ENCODE measurements at places on chromosomes 11 and 22.

DNA sequence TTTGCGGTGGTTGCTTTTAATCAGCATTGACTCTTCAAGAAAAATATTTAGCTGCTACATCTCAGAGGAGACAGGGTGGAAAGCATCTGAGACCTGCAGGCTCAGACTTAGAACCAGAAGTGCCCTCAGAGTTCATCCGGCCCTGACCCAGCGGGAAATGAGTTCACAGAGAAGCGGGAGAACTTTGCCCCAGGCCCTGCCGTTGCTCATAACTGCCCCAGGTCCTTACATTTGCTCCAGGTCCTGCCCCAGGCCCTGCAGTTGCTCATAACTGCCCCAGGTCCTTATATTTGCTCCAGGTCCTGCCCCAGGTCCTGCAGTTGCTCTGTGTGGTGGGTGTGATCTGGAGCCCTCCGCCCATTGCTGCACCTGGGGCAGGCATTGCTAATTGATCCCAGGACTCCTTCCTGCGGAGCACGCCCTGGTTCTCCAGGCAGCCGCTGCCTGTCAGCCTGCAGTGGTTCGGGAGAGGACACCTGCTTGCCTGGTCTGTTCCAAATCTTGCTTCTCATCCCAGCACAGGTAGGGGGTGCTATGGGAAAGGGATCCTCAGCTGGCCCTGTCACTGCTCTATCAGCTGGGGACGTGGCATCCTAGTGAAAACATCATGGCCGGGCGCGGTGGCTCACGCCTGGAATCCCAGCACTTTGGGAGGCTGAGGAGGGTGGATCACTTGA is 58.1 kb upstream of the PPP6R3 start:
- no peak overlapping the region for H3K4me3 ChIP-seq
- H3K4me1 ChIP-seq, result no peaks in the 10 kb centered on the region
- no peak overlapping the region for H3K27ac ChIP-seq

- no peaks in the 10 kb centered on the region for H3K27me3 ChIP-seq
- H3K27ac ChIP-seq, result no peak overlapping the region
- DNase-seq, result no peak
- no peak overlapping the region for H3K4me3 ChIP-seq
- H3K36me3 ChIP-seq, result no peaks in the 10 kb centered on the region
- H3K4me1 ChIP-seq, result no peaks in the 10 kb centered on the region
Observed at GRCh38 chr11:102792604-102793003, 5.4 kb downstream of the MMP1 start.

- no peak for DNase-seq
- H3K36me3 ChIP-seq, result no peaks in the 10 kb centered on the region
- no peaks in the 10 kb centered on the region for H3K4me1 ChIP-seq
- no peak overlapping the region for H3K27ac ChIP-seq
- no peak overlapping the region for H3K4me3 ChIP-seq
Observed at GRCh38 chr11:31607914-31608313, 98.3 kb downstream of the ELP4 start.

DNA sequence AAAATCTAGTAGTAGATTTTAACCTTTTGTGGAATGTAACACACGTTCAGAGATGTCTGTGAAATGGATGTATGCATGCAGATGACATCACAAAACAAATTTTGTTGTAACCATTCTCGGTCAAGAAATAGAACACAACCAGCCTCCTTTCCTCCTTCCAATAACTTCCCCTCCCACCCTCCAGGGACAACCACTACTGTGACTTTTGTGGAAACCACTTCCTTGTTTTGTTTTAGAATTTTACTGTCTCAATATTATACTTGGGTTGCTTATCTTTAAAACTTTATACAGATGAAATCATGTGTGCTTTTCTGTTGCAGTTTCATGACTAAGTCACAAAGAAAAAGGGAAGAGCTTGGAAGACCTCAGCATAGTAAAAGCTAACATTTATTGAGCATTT is 189.4 kb upstream of the NCAM1 start:
- no peak overlapping the region for H3K27ac ChIP-seq
- no peak for DNase-seq
- no peaks in the 10 kb centered on the region for H3K36me3 ChIP-seq

DNA sequence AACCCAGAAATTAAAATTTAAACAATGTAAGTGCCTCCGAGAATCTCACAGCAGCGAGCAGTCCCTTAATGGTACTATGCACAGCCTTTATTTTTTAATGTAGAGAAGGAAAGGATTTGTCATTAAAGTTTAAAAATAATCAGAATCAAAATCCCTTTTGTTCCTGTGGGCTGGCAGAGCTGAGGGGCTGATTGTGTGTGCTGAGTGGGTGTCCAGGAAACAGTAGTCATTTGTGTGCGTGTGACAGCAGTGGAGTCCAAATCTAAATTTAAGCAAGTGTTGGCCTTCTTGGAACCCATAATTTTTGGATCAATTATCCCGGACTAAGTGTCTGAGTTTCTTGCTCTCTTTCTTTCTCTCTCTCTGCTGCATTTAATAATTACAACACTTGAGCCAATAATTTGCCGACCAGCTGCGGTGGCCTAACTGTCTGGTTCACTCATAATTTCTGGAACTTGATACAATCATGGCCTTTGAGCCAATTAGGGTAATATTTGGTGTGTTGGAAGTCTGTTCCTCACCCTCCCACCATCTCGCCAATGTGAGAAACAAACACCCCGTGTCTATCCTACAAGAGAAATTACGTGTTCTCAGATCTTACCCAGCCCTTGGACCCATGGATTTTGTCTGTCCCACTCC is 528.0 kb downstream of the SOX6 start:
- no peak overlapping the region for H3K4me3 ChIP-seq
- no peaks in the 10 kb centered on the region for H3K4me1 ChIP-seq
- H3K36me3 ChIP-seq, result no peaks in the 10 kb centered on the region
- no peak overlapping the region for H3K27ac ChIP-seq

- H3K27me3 ChIP-seq, result no peaks in the 10 kb centered on the region
- H3K27ac ChIP-seq, result no peak overlapping the region
- no peak for DNase-seq
Observed at GRCh38 chr11:130711193-130711592, 205.1 kb downstream of the SNX19 start.

- no peak overlapping the region for H3K27ac ChIP-seq
- H3K27me3 ChIP-seq, result no peaks in the 10 kb centered on the region
- no peaks in the 10 kb centered on the region for H3K36me3 ChIP-seq
Observed at GRCh38 chr11:96215110-96215782, 127.7 kb downstream of the MAML2 start.

Data from iPS DF 6.9 (cell line).